NCI-H510A treated with DMSO at 0.1 percent for 48 hours (cell line): ENCODE measurements at places on chromosomes 5 and 9.

DNA sequence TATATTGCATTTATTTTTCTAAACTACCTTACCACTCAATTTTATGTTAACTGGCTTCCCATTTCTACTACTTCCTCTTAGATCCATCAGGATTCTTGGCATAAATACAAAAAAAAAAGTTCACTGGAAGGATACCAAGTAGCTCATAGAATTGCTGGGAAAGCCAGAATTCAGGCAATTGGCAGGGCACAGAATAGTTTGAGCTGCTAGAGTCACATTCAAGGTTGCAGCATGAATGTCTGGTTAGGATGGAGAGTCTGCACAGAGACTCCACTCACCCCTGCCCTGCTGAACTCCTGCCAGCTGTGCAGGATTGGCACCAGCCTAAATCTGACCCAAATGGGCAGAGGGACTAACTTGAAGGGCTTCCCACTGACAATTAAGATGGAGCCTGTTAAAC, 4.9 kb upstream of the AMACR start:
- DNase-seq = no peak

- DNase-seq = no peak
These were observed 15.9 kb downstream of the STOM start for GRCh38 chr9:121354141-121354540.

DNA sequence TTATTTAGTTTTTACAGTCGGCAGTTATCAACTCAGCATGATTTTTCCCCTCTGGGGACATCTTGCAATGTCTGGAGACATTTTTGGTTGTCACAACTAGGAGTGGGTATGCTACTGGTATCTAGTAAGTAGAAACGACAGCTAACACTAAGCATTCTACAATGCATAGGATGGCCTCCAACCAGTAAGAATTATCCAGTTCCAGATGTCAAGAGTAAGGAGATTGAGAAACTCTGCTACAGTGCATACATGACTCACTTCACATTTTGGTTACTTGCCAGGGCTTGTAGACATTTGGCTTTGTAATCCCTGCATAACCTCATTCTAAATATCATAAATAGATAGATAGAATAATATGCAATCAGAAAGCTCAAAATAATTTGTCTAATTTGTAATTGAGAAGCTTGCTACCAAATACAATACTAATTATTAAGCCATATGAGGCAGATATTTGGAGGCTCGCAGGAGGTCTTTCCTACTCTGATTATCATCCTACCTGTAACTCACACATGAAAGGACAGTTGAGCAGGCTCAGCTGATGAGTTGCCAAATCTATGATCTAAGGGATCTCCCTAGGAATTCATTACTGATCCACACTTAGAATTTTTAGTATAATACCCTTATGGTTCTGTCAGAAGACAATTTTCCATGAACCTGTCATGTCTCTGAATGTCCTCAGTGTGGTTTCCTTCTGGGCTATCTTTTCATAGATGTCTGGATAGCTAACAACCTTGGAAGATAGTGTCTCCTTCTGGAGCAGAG, 346.9 kb upstream of the TLE4 start:
- DNase-seq = no peak

DNA sequence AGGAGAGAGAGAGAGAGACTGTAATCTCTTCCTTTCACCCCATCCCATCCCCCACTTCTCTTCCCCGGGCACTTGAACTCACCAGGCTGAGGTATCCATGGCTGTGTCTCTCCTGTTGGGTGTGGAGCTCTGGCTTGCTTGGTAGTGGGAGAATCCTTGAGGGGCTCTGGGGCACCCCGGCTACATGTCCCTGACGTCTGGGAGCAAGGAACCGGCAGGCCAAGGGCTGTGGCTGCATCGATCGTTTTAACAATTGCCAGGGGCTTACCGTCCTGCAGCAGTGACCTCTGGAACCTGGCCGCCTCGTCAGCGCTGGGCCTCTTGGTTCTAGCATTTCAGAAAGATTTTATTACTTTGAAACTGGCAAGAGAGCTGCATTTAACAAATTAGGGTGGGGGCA, 30.0 kb downstream of the FGF18 start:
- DNase-seq = no peak

DNA sequence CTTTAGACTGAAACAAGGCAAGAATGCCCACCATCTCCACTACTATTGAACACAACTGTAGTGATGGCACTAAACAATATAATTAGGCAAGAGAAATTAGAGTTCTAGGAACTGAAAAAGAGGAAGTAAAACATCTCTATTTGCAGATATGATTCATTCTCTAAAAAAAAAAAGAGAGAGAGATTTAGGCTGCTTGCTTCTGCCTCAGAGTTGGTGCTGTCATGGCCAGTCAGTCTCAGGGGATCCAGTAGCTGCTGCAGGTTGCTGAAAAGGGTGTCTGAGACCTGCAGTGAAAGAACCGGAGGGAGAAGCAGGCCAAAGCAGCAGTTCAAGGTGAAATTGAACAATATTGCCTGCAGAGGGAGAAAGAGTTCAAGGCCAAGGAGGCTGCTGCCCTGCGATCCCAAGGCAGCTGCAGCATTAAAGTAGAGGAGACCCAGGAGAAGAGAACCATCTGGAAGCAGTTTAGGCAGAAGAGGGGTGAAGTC, 72.5 kb downstream of the AP3B1 start:
- no peak for DNase-seq

DNA sequence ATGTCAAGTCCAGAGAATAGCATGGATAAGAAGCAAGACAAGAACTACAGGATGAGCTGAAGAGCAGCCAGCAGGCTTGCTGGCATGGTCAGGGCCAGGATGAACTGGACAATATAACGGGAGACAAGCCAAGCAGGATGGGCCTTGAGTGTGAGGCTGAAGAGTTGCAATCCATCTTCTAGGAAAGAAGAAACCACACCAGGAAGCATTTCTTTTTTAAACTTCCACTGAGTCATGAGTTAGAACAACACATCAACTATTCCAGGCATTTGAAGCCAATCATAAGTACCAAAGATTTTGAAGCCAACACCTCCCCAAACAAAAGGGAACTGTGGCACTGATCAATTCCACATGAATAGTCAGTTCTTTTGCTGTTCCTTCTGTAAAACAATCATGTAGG, 27.3 kb downstream of the SLC31A2 start:
- no peak for DNase-seq

- DNase-seq = no peak
These were observed 101.6 kb upstream of the MAP1B start for GRCh38 chr5:72005671-72006070.

GRCh38 chr5:8997542-8998070, 548.3 kb downstream of the SEMA5A start:
- no peak for DNase-seq

DNA sequence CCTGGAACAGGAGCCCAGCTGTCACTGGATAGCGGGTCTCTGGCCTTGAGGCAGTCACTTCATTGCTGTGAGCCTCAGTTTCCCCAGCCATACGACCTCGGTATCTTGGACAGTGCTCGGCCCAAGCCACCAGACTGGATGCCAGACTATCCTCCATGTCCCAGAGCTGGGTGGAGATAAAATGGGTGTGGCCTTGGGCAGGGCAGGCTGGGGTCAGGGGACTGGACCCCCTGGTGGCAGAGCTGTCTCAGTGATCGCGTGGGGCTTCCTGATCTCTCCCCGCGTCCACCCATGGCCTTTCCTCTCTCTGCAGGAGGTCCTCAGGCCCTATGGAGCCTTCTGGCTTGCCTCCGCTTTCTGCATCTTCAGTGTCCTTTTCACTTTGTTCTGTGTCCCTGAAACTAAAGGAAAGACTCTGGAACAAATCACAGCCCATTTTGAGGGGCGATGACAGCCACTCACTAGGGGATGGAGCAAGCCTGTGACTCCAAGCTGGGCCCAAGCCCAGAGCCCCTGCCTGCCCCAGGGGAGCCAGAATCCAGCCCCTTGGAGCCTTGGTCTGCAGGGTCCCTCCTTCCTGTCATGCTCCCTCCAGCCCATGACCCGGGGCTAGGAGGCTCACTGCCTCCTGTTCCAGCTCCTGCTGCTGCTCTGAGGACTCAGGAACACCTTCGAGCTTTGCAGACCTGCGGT, 10.0 kb downstream of the SLC2A8 start:
- DNase-seq = no peak

- DNase-seq = no peak
These were observed 272.8 kb downstream of the TAF11L14 start for GRCh38 chr5:17907094-17907493.

- no peak for DNase-seq
These were observed 40.5 kb downstream of the CCNJL start for GRCh38 chr5:160271836-160272235.

DNA sequence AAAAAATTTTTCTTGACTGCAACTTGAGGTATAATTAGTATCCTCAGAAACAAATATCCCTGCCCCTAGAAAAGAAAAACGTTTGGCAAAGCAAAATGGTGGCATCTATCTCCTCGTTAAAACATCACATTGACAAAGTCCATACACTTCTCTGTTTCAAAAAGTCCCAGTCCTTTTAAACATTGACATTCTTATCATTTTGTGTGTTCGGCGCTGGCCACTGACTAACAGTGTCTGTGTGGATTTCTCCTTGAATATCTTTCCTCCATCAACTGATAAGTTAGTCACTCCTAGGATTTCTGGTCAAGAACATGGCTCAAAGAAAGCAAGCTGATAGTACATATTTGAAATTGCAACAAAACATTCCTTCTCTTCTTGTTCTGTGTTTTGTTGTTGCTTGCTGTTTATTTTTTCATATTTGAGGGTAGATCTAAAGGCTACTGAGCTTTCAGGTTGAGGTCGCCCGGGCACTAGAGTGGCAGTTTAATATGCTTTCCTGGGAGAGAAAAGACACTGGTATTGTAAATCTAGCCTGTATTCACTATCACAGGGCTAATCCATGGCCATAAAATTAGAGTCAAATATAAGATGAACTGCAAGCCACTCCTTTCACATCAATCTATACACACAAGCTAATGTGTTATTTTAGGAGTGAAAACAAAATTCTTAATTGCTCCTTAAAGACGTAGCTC, 8.5 kb upstream of the PPIC start:
- DNase-seq = no peak

- no peak for DNase-seq
These were observed 47.0 kb downstream of the SPRY4 start for GRCh38 chr5:142277796-142278195.

- DNase-seq = no peak
These were observed 424.3 kb upstream of the DMAC1 start for GRCh38 chr9:8223861-8224260.

DNA sequence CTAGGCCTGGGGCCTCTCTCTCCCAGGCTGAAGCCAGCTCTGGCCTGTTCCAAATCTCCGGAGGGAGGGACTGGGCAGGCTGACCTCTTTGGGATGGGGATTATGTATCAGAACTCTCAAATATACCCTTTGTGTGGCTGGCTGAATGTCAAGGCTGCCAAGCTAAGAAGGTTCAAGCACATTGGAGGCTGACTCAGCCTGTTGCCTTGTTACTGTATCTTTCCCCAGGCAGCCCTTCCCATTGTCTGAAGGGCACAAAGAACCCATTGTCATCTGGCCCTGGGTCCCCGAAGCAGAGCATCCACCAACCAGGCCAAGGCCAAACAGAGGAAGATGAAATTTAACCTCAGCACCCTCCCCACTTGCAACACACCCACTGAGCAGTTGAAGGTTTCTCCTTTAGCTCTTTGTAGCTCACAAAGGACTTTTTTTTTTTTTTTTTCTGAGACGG, 7.3 kb upstream of the SPARC start:
- no peak for DNase-seq

- no peak for DNase-seq
These were observed 368.6 kb upstream of the MPDZ start for GRCh38 chr9:13648068-13648467.

DNA sequence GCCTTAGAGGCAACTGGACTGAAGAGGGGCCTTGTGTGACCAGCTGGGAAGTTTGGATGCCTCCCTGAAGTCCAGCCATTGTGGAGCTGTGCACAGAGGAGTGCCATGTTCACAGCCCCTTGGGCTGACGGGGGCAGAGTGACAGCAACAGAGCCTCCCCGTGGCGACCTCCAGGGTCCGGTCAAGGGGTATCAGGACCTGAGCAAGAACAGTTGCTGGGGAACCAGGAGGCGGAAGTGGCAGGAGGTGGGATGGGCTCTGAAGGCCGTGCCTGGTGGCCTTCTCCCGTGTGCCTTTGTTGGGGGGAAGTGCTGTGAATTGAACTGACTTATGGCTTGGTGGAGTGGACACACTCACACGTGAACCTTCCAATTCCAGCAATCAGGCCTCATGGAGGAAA, 14.0 kb downstream of the BNIP1 start:
- DNase-seq = no peak

- DNase-seq = no peak
These were observed 1.8 kb downstream of the STK10 start for GRCh38 chr5:172186114-172186695.

DNA sequence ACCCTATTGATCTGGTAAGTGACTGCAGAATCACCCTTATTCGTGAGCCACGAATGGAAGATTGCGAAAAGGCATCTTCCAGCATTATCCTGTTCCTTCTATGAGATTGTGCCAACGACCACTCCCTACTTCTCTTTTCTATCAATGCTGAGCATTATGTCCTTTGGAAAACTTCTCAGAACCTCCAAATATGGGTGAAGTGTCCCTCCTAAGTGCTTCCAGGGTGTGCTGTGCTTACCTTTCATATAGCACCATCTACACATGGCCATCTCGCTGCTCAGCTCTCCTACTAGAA, 14.7 kb upstream of the LCP2 start:
- no peak for DNase-seq

GRCh38 chr9:134975253-134975652, 57.5 kb upstream of the FCN1 start:
- no peak for DNase-seq

GRCh38 chr5:138972230-138972629, 97.1 kb upstream of the LRRTM2 start:
- no peak for DNase-seq

DNA sequence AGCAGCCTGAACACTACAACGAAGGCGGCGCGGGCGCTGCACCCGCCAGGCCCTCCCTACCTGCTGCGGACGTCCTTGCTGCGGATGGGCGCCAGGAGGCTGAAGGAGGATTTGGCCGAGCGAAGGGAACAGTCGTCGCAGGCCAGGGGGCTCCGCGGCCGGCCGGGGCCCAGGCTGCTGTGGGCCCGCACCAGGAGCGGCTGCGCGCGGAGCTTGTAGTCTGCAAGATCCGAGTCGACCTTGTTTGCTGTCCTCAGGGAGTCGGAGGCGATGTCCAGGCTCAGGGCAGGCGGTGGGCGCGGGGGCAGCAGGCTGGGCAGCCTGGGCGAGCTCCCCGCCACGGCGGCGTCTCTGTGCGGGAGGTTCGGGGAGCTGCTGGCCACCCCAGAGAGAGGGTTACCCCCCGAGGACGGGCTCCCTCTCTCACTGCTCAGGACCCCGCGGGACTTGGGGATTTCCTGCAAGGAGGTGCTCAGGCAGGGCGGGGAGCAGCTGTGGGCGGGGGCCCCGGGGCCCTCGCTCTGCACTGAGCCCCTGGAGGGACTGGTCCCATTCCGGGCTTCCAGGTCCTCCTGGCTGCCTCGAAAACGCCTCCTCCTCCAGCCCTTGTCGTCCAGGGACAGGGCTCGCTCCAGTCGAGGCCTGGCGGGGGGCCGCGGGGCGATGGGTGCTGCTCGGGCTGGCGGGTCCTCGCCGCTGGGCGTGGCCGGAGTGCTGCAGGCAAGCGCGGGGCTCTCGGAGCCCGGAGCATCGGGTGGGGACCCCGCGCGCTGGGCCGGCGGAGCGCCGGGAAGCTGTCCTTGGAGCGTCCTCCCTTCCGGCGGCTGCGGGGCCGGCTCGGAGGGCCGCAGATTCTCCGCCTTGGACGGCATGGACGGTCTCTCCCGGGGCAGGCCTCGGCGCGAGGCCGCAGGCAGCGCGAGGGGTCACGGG, 831 bp downstream of the INPP5E start:
- DNase-seq = no peak

GRCh38 chr5:141763541-141763940, 81.5 kb upstream of the ARAP3 start:
- DNase-seq = no peak

GRCh38 chr5:14590949-14591348, 9.4 kb downstream of the OTULINL start:
- DNase-seq = no peak

GRCh38 chr9:100160021-100160420, 61.0 kb downstream of the INVS start:
- DNase-seq = no peak
